GOT3 (cell line): ENCODE measurements at places on chromosomes 7 and 10.

DNA sequence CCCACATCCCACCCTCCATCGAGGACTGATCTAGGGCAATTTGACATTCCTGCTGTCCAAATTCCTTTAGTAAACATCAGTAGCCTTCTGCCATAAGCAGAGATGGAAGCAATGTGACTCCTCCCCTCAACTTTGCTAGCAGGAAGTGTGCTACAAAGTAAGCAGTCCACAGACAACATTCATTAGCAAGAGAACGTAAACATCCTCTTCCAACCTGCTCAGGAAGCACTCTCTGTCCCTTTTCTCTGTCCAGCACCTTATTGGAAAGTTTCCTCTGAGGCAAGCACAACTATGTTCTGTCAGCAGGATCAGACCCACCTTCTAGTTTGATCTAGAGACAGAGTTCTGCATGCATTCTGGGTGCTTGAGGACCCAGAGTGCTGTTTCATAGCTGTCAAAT is 48.1 kb upstream of the LRGUK start:
- DNase-seq, result no peak

DNA sequence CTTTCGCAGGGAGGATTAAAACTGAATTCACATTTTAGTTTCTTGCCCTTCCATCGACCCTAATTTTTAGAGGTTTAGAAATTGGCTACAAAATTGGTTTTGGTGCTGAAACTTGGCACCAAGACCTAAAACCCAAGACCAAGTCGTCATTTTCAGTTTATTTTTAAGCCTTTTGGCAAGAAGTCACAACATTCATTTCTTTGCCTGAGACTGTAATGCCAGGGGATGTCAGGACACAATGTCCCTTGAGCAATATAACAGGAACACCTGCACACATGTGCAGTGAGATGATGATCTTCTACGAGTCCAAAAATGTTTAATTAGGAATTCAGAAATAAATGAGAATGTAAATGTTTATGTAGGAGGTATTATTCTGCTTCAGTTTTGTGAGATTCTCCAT is 335.4 kb upstream of the ANKRD30A start:
- DNase-seq, result no peak

- DNase-seq, result no peak
These were observed 87.9 kb downstream of the ACTR3B start for GRCh38 chr7:152847386-152847908.

DNA sequence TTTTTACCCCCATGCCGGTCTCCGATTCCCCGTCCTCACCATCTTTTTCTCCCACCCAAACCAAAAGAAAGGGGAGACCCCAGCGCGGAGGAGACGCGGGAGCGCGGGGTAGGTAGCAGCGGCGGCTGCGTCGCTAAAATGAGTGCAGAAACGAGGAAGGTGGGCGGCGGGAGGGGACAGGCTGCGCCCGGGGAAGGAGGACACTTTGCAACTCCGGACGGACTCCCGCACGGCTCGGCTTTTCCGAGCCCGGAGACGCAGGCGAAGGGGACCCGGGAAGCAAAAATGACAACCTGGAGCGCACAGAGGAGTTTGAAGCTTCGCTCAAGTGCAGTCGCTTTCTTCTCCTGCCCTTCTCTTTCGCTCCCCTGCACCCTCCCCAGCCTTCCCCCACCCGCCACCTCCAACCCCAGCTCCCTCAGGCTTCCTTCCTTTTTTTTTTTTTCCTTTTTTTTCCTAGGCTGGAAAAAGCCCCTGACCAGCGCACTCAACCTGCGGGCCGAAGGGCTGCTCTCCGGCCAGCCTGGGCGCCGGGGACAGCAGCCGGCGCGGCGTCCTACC is 453 bp downstream of the SFMBT2 start:
- DNase-seq, result no peak

- DNase-seq, result no peak
These were observed 4.5 kb upstream of the PRKAR1B start for GRCh38 chr7:731440-732085.

DNA sequence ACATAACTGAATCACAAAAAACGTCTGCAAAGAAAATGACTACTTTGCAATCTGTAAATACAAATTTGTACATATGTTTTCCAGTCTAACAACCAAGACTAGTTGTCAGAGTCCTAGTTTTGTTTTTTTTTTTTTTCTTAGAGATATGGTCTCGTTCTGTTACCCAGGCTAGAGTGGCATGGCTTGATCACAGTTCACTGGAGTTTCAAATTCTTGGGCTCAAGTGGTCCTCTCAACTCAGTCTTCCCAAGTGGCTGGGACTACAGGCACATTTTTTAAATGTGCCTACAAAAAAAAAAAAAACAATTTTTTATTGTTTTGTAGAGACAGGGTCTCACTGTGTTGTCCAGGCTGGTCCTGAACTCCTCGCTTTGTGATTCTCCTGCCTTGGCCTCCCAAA is 70.8 kb downstream of the ORC5 start:
- no peak for DNase-seq

GRCh38 chr10:5987747-5988146 is 10.4 kb upstream of the IL15RA start:
- no peak for DNase-seq

DNA sequence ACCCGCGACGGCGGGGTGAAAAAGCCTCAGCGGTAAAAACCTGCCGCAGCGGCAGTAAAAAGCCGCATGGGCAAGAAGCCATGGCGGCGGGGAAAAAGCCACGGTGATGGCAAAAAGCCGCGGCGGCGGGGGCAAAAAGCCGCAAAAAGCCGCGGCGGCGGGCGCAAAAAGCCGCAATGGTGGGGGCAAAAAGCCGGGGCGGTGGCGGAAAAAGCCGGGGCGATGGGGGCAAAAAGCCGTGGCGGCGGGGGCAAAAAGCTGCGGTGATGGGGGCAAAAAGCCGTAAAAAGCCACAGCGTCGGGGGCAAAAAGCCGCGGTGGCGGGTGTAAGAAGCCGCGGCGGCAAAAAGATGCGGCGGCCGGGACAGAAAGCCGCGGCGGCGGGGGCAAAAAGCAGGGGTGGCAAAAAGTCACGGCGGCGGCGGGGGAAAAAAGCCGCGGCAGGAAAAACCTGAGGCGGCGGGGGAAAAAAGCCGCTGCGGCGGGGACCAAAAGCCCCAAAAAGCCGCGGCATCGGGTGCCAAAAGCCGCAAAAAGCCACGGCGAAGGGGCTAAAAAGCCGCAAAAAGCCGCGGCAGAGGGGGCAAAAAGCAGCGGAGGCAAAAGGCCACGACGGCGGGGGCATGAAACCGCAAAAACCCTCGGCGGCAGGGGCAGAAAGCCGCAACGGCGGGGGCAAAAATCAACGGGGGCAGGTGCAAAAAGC is 488.5 kb downstream of the ZNF33B start:
- DNase-seq, result no peak

DNA sequence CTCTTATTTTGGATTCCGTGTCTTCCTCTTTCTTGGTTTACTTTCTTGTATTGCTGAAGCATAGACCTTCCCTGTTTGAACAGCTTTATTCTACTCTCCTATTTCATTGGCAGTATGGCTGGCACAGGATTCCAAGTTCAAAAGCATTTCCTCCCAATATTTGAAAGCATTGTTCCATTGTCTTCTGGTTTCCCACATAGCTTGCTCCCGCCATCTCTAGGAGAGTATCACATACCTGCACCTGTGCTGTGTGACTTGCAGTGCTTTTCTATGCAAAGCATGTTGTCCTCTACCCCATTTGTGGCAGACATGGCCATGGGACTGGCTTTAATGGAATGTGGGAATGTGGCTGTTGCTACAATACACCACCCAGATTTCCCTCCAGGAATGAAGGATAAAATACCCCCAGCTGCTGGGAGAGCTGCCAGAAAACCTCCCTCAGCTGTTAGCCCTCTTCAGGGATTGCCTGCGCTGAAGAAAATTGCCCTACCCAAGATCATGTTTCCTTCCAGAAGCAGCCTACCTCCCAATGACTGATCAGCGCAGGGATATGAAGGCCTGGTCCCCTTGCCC is 6.9 kb upstream of the MYOF start:
- DNase-seq, result no peak

DNA sequence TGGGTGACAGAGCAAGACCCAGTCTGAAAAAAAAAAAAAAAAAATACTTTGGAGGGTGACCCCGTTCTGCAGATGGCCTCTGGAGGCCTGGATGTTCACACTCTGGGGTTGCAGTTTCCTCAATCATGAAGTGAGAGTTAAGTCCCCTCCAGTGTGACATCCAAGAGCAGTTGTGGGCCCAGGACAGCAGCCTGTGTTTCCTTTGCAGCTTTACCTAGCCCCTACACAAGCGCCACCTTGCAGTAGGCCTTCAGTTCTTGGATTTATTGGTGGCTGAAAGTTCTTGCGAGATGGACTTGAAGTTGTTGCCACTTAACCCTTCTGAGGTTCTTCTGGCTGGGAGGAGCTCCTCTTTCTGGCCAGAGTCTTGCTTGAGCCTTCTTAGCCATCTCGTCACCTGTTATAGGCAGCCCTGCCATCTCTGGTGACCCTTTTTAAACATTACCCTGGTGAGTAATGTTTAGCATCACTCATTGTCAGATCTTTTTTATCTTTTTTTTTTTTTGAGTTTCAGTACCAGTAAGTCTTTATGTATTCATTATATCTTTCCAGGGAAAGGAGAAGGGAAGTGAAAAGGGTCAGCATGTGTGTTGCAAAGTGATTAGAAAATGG is 3.4 kb upstream of the ACTR3C start:
- DNase-seq, result no peak

DNA sequence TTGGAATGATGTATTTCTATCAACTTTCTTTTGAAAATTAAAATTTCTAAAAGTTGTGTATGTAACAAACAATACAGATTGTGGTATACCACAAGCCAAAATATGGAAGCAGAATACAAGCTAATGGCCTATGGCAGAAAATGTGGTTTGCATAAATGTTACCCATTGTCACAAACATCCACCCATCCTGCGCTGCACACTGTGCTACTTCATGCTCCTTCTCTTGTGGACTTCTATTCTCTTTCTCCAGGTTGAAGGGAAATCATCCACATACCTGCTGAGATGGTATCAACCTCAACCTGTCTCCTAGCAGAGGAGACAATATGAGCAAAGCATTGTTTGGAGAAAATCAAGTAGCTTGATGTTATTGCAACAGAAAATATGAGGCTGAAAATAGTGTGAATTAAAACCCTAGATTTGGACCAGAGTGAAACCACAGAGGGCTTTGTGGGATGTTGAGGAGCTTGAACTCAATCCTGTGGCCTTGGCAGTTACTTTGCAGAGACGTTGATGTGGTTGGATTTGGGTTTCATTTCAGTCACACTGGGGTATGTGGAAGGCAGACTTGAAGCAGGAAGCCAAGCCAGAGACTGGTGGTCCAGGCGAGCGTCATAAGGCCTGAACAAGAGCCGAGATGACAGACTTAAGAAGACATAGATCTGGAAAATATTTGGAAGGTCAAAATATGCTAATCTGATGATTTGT is 63.8 kb downstream of the ICA1 start:
- DNase-seq, result no peak

DNA sequence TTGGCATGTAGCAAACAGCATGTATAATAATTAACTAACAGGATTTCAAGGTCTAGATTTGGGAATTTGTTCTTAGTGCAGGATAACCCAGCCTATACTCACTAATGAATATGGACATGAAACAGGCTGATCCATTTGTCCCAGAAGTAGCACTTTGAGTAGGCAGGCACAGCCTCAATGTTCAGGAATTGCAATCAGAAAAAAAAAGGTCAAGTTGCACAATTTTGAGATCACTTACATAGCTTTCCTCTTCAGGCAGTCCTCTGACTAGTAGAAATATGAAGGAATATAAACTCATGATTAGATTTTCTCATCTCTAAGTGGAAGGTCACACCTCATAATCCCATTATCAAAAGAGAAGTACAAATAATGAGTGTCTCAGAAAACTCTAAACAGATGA is 921.4 kb upstream of the CELF2 start:
- DNase-seq, result no peak

DNA sequence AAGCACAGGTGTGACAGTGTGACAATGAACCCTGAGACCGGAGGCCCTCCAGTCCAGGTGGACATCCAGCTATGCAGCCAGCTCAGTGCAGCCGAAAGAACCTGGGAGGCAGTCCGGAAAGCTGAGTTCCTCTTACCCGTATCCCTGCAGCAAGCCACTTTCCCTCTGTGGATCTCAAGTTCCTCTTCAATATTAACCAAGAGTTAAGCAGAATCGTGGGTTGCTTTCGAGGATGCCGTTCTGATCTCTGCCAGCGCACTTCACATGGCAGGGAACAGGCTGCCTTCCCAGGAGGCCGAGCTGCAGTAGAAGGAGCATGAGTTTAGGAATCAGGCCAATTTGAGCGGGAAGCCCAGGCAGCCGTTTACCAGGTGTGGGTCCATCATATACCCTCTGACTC is 591.6 kb downstream of the SDK1 start:
- DNase-seq, result no peak

DNA sequence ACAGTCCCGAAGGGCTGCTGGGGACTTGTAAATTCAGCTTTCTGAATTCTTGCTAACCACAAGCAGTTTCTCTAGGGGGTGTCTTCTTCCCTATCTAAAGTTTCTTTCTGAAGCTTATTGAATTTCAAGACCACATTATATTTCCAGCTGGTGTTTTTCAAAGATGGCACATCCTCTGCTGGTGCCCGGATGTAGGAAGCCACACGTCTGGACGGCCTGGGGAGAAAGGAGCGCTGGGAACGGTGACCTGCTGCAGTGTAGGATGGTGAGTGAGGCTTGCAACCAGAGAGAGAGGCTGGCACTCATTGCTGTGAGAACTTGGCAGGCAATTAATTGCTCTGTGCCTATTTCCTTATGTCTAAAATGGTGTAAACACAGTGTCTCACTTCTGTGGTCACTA is 776.4 kb downstream of the TYW1 start:
- no peak for DNase-seq

DNA sequence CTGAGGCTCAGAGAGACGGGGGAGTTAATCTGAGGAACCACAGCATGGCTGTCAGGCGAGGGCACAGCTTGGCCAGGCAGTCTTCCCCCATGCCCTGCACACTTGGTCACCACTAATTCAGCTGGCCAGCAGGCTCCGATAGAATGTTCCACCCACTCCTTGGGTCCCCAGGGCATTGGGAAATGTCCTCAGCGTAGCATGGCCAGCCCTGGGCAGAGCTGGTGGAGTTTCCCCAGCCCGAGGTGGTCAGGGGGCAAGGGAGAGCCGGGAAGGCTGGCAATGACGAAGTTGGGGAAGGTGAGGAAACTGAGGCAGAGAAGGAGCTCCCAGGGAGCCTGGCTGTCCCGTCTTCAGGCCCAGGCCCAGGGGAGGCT is 12.1 kb upstream of the GRIFIN start:
- no peak for DNase-seq
